Activated gamma-delta T cell treated with anti-CD3 and anti-CD28 coated beads, Interleukin-2, amount 50 U/mL, for 16 hours (primary cell): ENCODE measurements at places on chromosomes 3 and 15.

GRCh38 chr15:63436872-63437375 is 55.3 kb upstream of the CA12 start:
- peak; percentile 49 for DNase-seq

GRCh38 chr15:83855956-83856355 is 202.0 kb downstream of the ADAMTSL3 start:
- DNase-seq: no peak

- DNase-seq: no peak
These were observed 5.1 kb upstream of the LTF start for GRCh38 chr3:46469680-46470357.

DNA sequence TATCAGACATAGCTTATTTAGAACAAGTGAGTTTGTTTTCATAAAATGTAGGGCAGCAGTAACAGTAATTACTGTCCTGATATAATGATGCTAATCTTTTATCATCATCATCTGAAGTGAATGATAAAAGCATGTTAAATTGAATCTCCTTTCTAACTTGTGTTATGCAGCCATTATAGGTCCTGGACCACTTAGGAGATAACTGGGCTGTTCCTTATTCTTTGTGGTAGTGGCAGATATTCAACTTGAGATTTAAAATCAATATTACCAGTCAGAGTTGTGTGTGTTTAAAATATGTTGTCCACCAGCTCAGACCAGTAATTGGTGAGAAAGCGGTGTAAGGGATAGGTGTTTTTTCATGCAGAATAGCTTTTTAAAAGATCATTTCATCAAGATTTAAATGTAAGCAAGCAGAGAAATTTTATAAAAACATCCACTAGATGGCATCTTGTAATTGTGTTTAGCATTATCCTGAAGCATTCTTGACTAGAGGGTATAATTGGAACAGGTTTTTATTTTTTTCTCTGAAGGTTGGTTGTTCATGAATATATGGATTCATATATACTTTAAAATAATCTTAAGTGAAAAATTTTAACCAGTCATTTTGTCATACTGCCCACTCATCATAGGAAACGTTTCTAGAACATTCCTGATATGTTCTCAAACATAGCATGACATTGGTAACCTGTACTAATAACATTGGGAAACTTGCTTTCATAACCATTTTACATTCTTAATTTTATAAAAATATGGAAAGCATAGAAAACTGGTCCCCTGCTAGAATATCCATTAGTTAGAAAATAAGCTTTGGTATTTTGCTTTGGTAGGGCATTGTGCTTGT is 153.9 kb downstream of the BBX start:
- no peak for DNase-seq

GRCh38 chr3:188489639-188490405 is 335.9 kb downstream of the LPP start:
- DNase-seq: no peak

DNA sequence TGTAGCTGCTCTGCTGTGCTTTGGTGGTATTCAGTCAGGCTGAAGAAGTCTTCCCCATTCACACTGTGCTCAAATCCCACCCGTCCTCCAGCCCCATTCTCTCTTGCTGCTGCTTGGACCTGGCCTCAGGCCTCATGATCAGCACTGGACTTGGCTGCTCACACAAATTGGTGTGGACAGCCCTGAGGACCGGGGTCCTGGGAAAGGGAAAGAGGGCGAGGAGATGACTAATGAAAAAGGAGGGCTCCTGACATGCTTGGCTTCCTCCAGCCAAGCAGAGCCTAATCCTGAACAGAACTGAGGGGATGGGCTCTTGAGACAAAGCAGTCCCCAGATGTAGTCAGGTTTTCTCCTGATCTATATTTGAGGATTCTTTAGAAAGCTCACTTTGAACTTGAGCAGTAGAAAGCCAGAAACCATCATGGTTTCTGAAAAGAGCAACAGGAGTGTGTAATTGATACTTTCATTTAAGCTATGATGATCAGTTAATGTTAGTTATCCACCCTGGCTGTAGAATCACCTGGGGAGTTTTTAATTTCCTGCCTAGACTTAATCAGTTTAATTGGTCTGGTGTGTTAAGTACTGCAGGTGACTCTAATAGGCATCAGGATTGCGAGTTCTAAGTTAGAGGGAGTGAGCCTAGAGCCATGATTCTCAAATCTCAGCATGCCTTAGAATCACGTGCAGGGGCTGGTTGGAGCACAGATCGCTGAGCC is 79.4 kb upstream of the THBS1 start:
- DNase-seq: no peak

DNA sequence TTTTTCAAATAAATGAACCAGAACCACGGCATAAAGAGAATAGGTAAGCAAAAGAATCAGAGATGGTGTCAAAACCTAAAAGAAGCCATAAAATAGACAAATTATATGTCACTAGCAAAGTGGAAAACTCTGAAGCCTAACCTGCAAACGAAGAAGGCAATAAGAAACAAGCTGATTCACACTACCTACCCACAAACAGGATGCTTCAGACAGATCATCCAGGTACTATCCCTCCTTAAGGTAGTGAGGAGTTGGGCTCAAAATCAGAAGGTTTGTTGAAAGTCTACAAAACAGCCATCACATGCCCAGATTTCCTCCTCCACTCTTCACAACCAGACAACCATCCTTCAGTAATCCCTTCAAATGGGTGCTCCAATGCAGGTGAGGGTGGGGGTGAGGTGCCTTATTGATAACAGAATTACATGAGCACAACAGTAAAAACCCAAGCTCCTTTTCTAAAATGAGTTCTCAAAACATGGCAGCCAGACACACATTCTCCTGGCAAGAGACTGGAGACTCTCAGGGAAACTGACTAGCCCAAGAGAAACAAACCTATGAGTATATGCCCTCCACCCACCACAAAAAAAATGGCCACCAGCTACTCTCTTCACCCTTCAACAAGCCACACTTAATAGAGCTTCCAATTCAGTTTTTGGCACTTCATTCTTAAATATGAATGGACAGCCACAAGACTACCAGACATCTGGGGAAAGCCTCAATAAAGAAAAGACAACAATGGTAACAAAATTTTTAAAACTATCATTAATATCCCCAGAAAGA is 6.4 kb downstream of the KPNA1 start:
- DNase-seq: no peak

GRCh38 chr3:160133757-160134156 is 91.5 kb upstream of the C3orf80 start:
- DNase-seq: no peak

GRCh38 chr3:94373456-94373855 is 310.6 kb downstream of the NSUN3 start:
- no peak for DNase-seq

GRCh38 chr15:32656091-32656490 is 14.6 kb downstream of the SCG5 start:
- DNase-seq: no peak

DNA sequence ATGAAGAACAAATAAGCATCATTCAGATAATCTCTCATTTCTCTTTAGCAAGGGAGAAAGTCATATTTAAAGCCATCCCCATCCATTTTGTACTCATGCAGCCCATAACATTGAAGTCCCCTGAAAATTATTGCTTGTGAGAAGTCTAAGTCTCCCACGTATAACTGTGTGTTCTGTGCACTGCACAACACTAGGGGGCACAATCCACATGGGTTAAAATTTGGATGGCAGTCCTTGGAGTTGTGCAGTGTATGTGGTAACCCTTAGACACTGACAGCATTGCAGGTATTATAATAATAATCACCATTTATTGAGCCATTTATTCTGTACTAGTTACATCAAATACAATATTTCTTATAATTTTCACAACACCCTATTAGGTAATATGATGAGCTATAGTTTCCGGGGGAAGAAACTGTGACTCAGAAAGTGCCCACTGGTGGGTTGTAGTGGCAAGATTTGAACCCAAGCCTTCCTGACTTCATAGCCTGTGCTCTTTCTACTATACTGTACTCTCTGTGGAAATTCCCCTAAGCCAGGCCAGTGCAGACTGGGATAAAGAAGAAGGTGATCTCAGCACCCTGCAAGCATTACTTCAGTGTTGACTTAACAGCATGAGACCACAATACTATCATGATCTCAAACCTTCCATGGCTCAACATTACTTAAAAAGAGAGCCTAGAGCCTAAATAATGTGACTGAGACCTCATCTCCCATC is 15.7 kb downstream of the KCNAB1 start:
- DNase-seq: no peak

DNA sequence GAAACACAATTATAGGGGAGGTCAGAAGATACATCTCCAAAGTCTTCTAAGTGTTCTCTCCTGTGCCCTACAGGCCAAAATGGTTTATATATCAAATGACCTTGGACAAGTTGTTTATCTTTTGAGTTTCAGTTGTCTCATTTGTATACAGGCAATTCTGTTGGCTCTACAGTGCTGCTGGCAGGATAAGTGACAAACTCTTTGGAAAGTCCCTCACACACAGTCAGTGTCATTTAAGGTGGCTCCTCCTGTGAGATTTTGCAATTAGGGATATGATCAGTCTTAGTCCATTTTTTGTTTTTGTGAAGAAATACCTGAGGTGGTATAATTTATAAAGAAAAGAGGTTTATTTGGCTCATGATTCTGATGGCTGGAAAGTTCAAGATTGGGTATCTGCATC is 1035.8 kb upstream of the CFAP20DC start:
- no peak for DNase-seq
